ENCODE measurements at places on chromosomes 16 and 17. TPM values are rescaled to one million over a fixed set of nuclear protein-coding genes. Genes with fewer than 3 reads are reported as not detected.
A peak's percentile ranks its signal among the peaks of the same experiment; 100 is the strongest.

The MRPL10 gene
- polyA plus RNA-seq, result 62.8 TPM

The TRPV2 gene
- polyA plus RNA-seq, result 0.62 TPM

The P2RX5 gene
- 10.6 TPM for polyA plus RNA-seq

The KCNJ2 gene
- 0.17 TPM for polyA plus RNA-seq

The CRYBA1 gene
- 0.12 TPM for polyA plus RNA-seq

The CALB2 gene
- 10.1 TPM for polyA plus RNA-seq

The RRAD gene
- 3.4 TPM for polyA plus RNA-seq

The CPNE7 gene
- 55.2 TPM for polyA plus RNA-seq

The SOCS3 gene
- polyA plus RNA-seq, result 10.9 TPM

The MATCAP1 gene
- 20.8 TPM for polyA plus RNA-seq

The C1QTNF1 gene
- 27.3 TPM for polyA plus RNA-seq

The CCDC200 gene
- polyA plus RNA-seq, result not detected

The KCNJ12 gene
- 0.54 TPM for polyA plus RNA-seq

GRCh38 chr16:11175106-11175786 is 80.8 kb downstream of the SOCS1 start:
- no peak for DNase-seq

DNA sequence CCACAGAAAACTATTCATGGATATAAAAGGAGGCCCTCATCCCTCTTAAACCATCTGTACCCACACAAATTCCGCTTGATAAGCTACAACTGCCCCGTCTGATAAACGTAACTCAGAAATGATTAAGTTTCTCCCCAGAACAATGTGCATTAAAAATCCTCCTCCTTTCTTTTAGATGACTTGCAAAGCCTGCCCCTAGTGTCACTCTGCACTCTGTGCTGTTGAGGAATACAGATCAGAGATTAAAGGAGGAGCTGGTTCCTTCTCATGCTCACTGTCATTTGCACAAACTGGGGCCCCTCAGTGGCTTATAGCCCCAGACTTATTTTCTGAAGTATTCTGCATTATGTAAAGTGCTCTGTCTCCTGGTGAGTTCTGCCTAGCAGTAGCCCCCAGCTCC is 33.3 kb downstream of the CDRT15 start:
- no peak for DNase-seq

- DNase-seq, result no peak
Observed at GRCh38 chr17:15886804-15887203, 58.1 kb upstream of the ADORA2B start.

- peak; percentile 46 for DNase-seq
Observed at GRCh38 chr16:6016530-6017184, 919.1 kb upstream of the EEF2KMT start.

DNA sequence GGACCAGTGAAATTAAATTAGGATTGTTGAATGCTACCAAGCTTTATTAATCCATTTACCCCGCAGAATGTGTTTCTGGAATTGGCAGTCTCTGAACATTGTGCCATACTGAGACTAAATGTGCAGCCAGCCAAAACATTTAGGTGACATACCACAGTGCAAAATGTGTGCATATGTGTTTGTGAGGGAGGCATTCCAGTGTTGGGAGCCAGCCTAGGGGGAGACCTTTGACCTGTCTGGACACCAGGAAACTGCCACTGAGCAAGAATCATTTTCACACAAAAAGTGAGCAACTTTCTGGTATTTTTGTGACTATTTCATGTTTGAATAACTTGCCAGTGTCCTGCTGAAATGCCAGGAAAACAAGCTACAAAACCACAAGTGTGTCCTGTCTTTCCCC is 64.7 kb upstream of the SLC12A3 start:
- no peak for DNase-seq

GRCh38 chr16:81210807-81211206 is 27.7 kb upstream of the BCO1 start:
- DNase-seq, result no peak

- DNase-seq, result no peak
Observed at GRCh38 chr16:62638324-62638911, 602.2 kb upstream of the CDH8 start.

GRCh38 chr17:80470603-80471002 is 5.8 kb downstream of the NPTX1 start:
- DNase-seq, result no peak

GRCh38 chr16:66446737-66447136 is 19.6 kb downstream of the BEAN1 start:
- no peak for DNase-seq

- DNase-seq, result no peak
Observed at GRCh38 chr16:81657781-81658180, 121.3 kb upstream of the PLCG2 start.

DNA sequence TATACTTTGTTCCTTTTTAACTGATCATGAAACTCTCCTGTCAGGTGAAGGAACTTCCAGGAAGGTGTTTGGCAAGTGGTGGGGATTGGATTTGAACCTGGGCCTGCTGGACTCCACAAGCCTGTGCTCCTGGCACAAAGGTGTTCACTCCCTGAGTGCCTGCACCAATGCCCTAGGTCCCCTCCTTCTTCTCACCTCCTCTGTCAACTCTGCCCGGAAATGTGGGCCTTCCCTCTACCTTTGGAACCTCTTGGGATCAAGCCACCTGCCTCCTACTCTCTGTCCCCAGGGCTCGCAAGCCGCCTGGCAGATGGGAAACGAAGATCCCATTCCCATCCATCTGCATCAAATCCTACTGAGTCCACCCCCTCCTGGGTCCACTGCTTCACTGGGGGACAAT is 40.0 kb downstream of the RTN4RL1 start:
- DNase-seq, result no peak

GRCh38 chr16:77450790-77451487 is 16.1 kb upstream of the ADAMTS18 start:
- no peak for DNase-seq

GRCh38 chr16:85417156-85417860 is 195.8 kb upstream of the GSE1 start:
- DNase-seq, result no peak

DNA sequence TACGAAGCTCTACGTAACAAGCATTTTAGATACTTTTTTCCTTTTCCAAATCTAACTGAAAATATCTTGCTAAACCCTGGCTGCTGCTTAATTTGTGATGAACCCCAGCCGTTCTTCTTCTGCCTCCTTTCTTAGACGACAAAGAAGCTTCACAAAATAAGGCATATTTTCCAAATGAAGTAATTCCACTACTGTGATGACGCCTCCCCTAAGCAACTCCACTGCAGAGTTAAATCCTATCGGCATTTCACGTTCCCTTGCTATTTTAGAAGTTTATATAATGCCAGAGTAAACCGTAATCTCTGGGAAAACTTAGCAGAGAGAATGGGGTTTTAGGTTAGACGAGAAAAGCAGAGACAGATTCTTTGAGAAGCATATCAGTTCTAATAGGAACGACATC is 683.1 kb upstream of the SALL1 start:
- no peak for DNase-seq

DNA sequence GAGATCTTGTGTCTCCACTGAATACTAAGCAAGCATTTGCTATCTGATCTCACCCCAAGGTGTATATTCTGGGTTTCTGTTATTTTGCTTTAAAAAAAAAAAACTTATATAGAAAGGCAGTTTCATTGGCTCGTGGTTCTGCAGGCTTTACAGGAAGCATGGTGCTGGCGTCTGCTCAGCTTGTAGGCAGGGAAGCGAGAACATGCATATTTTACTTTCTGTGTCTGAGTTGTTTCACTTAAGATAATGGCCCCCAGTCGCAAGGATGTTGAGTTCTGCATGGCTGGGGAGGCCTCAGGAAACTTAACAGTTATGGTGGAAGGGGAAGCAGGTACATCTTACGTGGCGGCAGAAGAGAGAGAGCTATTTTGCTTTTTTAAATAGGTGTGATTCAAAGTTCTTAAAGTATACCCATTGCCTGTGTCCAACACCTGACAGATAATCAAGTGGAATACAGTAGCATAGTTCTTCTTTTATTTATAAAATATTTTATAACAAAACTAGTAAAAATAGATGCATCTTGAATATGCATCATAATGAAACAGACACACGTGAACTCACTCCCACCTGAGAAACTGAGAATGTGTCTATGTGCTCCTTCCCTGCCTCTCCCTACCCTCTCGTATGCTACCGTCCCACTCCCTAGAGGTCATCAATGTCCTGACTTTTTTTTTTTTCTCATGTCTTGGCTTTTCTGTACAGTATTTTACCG is 15.4 kb upstream of the ARHGAP17 start:
- DNase-seq, result no peak

GRCh38 chr16:69867784-69868560 is 83.2 kb upstream of the CLEC18A start:
- no peak for DNase-seq

DNA sequence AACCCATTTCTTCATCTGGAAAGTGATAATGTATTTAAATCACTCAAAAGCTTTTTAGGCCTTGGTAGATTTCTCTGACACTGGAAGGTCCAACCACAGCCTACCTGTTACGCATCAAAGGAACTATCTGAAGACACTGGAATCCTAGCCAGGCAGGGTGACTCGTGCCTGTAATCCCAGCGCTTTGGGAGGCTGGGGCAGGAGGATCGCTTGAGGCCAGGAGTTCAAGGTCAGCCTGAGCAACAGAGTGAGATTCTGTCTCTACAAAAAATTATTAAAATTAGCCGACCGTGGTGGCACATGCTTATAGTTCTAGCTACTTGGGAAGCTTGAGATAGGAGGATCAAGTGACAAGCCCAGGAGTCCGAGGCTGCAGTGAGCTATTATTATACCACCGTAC is 18.4 kb upstream of the G6PC1 start:
- no peak for DNase-seq

GRCh38 chr17:64145751-64146417 is 15.9 kb upstream of the ERN1 start:
- DNase-seq, result peak; percentile 99

- peak; percentile 54 for DNase-seq
Observed at GRCh38 chr17:46979147-46979863, at the start of gene RPRML. RPRML (minus strand) TSS chr17:46979253; CDS start chr17:46979007, 246 bp downstream.

DNA sequence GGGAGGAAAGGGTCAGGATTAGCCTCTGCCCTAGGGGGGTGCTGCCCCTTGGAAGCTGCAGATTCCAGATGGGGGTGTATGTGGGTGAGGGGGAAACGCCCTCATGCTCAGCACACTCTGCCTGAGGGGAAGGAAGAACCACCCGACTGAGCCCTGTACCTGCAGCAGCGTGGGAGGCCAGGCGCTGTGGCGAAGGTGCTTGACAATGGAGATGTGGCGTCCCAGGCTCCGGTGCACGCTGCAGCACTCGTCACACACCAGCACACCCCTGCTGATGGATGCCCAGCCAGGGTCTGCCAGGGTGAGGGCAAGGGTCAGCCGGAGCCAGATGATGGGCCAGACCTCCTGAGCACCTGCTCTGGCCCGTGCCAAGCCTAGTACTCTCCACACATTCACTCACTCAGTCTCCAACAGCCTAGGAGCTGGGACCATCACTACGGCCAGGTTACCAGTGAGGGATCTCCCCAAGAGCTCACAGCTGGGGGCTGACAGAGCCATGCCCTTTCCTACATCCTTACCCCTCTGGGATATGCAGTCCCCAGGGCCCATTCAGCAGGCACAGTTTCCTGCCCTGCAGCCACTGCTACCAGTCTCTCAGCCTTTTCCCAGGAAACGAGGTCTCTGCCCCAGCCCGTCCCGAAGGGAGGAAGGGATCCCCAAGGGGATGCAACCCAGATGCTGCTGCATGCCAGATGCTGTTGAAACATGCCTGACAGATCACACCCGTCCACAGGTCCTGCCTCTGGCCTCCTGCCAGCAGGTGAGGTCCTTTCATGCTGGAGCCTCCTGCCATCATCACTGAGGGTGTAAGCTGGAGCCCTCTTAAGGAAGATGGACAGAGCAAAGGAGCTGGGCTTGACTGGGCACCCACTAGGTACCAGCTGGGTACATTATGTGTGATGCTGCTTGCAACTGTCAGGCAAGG is 5.9 kb downstream of the GIT1 start:
- no peak for DNase-seq

DNA sequence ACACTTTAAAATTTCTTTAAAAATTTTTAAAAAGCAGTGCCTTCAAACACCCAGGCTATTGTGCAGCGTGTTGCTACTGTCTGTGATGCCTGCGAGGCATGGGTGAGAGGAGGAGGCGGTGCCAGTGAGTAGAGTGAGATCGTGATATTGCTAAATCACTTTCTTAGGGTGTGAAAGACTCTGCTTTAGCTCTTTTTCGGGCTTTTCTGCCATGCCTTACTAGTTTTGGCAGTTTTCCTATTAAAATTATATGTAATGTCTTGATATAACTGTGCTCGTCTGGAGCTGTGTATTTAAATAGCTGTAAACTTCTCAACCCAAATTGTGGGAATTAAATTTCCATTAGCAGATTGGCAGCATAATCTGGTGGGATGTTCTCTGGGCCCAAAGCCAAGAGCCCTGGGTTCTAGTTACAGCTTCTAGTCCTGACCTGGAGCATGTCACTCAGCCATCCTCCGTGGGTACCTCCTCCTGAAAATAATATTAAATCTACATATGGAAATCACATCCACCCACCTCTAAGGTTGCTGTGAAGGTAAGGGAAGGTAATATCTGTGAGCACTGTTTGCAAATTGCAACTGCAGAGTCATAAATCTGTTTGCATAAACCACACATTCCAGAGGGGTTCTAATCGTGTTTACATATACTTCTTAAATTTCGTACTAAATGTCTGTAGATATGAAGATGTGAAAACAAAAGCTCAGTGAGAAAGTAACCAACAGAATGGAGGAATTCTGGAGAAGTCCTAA is 264.3 kb upstream of the CACNG5 start:
- no peak for DNase-seq

GRCh38 chr16:66618588-66619375 is 14.3 kb downstream of the CMTM3 start:
- no peak for DNase-seq

DNA sequence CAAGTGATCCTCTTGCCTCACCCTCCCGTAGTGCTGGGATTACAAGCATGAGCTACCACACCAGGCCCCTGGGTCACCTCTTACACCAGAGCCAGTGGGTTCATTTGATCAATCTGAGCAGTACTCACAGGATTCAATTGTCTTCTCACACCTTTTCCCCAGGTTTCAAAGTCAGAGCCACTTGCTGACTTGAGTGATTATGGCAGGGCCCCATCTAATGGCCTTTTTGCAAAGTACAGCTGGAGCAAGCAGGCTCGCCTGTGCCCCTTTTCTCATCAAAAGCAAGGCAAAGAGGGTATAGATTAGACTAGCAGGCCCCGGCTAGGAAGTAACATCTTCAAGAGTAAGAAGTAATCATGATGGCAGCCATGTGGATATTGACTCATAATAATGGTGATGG is 114.8 kb upstream of the NOL11 start:
- peak; percentile 61 for DNase-seq

DNA sequence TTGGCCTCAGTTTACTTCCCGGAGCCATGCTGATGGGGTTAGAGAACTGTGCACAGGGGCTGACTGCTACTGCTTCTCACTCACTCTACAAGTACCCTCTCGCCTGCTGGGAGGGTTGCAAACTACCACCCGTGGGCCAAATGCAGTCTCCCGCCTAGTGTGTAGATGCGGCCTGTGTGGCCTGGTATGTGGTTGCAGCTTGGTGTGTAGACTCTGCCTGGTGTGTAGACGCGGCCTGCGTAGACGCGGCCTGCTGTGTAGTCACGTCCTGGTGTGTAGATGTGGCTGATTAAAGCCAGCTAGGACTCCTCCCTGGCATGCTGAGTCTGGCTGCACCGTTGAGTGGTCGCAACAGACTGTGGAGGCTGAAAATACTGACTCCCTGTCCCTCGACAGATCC is 7.3 kb downstream of the CANT1 start:
- DNase-seq, result no peak

- DNase-seq, result no peak
Observed at GRCh38 chr16:70269471-70269870, 17.7 kb upstream of the EXOSC6 start.

- no peak for DNase-seq
Observed at GRCh38 chr16:28984619-28985135, at the start of gene LAT. LAT (plus strand) TSS chr16:28985052; CDS start chr16:28985418, 366 bp downstream.

- no peak for DNase-seq
Observed at GRCh38 chr17:42005166-42005565, 12.1 kb downstream of the DNAJC7 start.

All from A549 (cell line).